ENCODE measurements at places on chromosomes 12 and 14. TPM values are rescaled to one million over a fixed set of nuclear protein-coding genes. Genes with fewer than 3 reads are reported as not detected.

DNA sequence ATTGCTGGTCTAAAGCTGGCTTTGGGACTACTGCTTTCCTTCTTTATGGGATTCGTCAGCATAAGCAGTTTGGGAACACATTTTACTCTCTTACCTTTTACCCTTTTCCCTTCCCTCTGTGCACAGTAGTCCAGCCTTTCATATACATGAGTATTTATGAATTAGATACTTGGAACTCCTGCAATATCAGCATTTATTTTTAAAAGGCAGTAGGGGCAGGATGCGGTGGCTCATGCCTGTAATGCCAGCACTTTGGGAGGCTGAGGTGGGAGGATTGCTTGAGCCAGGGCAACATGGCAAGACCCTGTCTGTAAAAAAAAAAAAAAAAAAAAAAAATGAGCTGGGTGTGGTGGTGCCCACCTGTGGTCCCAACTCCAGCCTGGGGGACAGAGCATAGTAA, 3.0 kb downstream of the NUBPL start:
- H3K4me3 ChIP-seq = no peak overlapping the region
- no peaks in the 10 kb centered on the region for H3K27me3 ChIP-seq
- DNase-seq = no peak
- H3K4me1 ChIP-seq = no peaks in the 10 kb centered on the region

DNA sequence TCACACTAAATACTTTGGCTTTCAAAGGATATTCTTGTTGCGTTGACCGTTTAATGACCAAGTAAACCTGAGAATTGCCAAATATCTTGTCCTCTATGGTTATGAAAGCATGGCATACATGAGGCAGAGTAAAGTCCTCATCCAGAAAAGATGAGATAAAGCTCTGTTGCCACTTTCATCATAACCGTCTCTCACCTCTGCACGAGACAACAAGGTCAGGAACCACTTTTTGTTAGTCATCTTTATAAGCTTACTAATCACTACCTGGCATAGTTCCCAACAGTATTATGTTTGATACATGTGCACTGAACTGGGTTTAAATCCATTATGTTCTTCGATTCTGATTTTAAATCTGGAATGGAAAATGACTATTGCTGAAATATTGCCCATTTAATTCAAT, 31.3 kb downstream of the PTPRB start:
- no peak overlapping the region for H3K27ac ChIP-seq
- no peak for DNase-seq
- H3K4me1 ChIP-seq = peaks cover 7% of the 10 kb centered on the region
- H3K4me3 ChIP-seq = peak overlapping the region; percentile 21
- H3K36me3 ChIP-seq = no peaks in the 10 kb centered on the region
- H3K27me3 ChIP-seq = no peaks in the 10 kb centered on the region

- no peak overlapping the region for H3K27ac ChIP-seq
- no peaks in the 10 kb centered on the region for H3K27me3 ChIP-seq
- no peak for DNase-seq
- H3K4me3 ChIP-seq = peak overlapping the region; percentile 13
- no peaks in the 10 kb centered on the region for H3K4me1 ChIP-seq
Measured at GRCh38 chr12:6792522-6793201, 3.3 kb downstream of the CD4 start.

GRCh38 chr12:132111654-132112304, 32.3 kb downstream of the DDX51 start:
- no peak overlapping the region for H3K4me3 ChIP-seq
- no peaks in the 10 kb centered on the region for H3K27me3 ChIP-seq
- H3K36me3 ChIP-seq = peaks cover 44% of the 10 kb centered on the region

- no peak for DNase-seq
- no peak overlapping the region for H3K4me3 ChIP-seq
- no peaks in the 10 kb centered on the region for H3K4me1 ChIP-seq
- no peaks in the 10 kb centered on the region for H3K36me3 ChIP-seq
- H3K27me3 ChIP-seq = no peaks in the 10 kb centered on the region
- H3K27ac ChIP-seq = no peak overlapping the region
Measured at GRCh38 chr14:104318558-104319490, 180.4 kb downstream of the KIF26A start.

Gene TMEM52B
- 0.51 TPM for total RNA-seq

Gene EXOC3L4
- total RNA-seq = 0.37 TPM

Measured in right atrium auricular region (tissue), 2 donors.